Chondrocyte (in vitro differentiated cells): ENCODE measurements at places on chromosomes 4 and X. TPM values are rescaled to one million over a fixed set of nuclear protein-coding genes. Genes with fewer than 3 reads are reported as not detected.

The RCHY1 gene
- 15.2 to 18.7 TPM (median 17.6 TPM) in 3 replicates for total RNA-seq

The TCEAL7 gene
- total RNA-seq, result 12.0 to 16.5 TPM (median 15.8 TPM) in 3 replicates

GRCh38 chr4:76376534-76376933, 44.4 kb downstream of the CCDC158 start:
- no peak for DNase-seq

DNA sequence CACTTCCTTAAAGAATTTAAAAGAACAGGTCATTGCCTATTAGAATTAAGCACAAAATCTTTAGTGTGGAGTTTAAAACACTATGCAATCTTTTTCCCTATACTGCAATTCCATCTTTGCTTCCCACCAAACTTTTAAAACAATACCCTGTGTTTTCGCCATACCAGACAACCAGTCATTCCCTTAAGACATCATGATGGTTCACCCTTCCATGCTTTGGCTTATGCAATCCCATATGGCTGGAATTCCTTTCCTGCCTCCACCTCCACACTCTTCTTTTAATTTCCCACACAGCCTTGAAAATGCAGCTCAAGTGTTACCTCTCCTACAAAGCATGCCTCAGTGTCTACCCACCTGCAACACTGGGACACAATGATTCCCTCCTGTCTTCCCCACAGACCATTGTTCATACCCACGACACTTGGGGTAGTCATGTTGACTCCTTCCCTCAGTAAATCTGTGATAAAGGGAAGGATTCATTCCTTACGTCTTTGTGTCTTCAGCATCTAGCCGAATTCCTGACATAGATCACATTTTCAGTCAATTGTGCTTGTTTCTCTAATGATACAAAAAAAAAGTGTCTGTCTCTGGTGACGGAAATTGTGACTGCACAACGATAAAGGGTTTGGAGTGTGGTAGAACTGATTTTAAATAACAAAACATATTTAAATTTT, 166.3 kb downstream of the FNIP2 start:
- DNase-seq, result no peak

DNA sequence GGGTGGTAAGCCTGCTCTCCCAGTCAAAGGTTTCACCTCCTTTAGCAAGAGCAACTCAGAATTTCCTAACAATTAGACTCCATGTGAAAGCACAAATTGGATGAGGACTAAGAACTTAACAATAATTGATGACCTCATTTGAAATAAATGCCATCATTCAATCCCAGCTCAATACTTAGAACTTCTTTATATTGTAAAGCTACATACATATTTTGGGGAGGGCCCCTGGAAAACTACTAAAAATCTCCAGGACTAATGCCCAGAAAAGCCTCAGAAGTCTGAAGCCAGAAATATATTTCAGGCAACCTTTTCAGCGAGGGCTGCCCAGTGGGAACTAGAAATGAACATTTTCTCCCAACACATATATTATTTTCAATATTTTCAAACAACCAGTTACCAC, 38.1 kb downstream of the AMOT start:
- DNase-seq, result no peak
